ENCODE measurements at places on chromosomes 3 and 15.

DNA sequence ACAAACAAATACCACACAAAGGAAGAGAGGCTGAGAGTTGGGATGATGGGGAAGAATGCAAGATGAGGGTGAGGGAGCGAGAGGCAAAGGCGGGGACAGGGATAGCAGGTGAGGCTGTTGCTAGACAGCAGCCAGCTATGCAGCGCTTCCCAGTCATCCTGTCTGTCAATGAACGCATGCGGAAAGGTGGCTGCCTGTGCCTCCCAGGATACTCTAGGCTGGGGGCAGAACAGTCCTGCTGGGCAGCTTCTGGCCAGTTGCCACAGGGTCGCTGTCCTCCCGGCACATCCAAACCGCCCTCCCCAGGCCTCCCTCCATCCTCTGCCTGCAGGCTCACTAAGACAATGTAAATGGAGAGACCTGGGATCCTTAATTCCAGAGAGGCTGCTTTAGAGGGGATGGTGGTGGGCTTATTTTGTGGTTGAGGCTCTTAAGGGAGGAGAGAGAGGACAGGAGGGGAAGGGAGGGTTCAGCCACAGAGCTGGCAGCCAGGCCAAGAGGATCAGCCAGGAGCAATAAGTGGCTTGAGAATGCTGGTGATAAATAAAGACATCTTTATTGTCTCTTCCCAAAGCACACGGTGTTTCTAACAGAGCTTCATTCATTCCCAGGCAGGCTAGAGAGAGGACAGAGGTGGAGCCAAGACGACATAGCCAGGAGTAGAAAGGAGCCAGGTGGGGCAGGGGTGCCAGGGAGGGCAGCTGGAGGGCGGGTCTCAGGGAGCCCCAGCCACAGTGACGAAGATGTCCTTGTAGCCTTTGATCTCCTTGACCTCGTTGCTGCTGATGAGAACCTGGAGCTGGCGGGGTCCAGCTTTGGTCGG lies 9.2 kb upstream of the TGM5 start:
- no peak for DNase-seq

DNA sequence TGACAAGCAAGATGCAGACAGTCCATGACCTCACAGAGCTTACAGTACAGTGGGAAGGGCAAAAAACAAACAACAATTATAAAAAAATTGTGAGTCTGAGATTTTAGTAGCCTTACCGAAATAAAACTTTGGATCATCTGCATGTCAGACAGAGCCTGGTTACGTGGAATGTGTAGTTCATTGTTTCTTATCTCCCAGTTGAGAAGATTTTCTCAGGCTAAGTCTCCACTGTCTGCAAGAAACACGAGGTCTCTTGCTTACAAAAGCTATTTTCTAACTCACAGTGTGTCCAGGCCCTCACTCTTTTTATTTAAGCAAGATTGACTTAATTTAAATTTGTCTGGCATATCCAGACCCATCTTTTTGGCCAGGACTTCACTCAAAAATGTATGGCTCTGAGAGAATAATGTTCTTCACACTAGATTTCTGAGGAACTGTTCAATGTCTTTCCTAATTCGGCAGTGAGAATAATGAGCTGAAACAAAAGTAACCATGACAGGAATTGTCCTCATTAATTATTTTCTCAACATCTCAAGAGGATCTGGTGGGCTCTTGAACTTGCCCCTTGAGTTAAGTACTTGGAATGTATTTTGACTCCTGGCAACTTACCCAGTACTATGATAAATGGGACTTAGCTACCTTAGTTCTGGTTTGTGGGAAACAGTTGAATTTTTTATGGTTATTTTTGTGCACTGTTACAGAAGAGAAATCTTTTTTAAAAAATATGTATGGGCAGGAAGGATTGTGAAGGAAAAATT lies 265.1 kb upstream of the COL8A1 start:
- no peak for DNase-seq

DNA sequence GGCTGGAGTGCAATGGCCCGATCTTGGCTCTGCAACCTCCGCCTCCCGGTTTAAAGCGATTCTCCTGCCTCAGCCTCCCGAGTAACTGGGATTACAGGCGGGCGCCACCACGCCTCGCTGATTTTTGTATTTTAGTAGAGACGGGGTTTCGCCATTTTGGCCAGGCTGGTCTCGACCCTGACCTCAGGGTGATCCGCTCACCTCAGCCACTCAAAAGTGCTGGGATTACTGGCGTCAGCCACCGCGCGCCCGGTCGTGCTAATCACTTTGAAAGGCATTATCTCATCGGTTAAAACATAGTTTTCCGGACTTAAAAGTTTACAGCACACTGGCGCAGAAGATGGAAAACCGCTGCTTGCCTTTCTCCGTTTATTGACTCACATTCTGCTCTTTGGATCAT lies 27.6 kb upstream of the MTHFS start:
- no peak for DNase-seq

DNA sequence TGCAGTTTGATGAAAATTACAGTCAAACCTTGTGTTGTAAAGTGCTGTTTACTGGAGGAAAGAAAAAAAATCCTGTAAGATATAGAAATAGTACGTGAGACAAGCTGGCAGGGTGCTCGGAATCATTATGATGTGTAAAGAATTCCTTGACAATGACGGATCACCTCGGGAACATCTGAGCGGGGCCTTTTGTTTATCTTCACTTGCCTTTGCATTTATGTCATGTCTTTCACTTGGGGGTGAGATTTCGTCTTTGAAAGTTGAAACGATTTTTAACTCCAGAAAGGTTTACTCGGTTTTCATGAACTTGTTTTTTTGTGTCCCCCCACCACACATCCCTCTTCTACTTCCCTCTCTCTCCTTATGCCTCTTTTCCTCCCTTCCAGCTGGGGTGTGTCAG lies 128.3 kb upstream of the VEPH1 start:
- DNase-seq, result no peak

DNA sequence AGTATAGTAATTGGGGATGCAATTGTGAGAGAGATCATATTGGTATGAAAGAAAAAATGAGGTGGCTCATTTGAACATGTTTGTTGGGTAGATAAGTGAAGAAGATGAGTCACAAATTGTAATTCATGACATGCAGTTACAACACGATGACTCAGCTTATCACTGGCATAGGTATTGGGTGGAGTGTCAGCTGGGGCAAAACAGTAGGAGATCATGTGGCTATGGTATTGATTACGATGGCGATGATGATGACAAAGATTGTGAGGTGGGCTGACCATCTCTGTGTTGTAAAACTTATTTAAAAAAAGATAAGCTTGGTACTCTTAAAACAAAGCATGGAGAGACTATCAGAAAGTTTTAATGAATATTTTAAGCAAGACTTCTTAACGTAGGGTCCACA lies 11.6 kb upstream of the DPH6 start:
- no peak for DNase-seq

DNA sequence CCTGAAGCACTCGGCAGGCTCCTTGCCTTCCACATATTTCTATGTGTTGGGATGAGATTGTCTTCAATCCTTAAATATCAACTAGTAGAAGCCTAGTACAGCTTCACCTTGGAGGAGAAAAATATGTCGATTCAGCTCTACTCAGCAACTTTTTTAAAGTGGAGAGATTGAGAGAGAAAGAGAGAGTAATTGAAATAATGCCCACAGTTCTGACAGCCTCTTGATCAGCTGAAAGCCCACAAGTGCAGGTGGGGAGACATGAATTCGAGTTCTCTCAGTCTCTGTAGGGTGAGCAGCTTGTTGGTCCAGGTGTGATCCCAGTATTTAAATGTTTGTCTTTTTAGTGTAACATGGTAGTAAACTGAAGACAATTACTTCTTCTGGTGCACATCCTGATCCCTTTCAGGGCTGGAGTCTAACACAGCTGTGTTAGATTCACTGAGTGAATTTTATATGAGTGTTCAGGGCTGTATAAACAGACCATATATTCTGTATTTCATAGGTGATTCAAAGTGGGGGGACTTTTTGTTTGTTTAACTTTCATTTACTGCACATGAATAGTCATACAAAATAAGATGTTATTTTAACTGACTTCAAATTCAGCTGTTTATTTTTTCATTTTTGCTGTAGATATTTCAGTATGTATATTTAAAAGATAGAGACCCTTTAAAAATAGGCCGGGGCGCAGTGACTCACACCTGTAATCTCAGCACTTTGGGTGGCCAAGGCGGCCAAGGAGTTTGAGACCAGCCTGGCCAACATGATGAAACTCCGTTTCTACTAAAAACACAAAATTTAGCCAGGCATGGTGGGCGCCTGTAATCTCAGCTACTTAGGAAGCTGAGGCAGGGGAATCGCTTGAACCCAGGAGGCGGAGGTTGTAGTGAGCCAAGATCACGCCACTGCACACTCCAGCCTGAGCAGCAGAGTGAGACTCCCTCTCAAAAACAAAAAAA lies 64.0 kb downstream of the ST6GAL1 start:
- no peak for DNase-seq

GRCh38 chr15:43274136-43274535 lies 7.4 kb upstream of the TGM5 start:
- no peak for DNase-seq

DNA sequence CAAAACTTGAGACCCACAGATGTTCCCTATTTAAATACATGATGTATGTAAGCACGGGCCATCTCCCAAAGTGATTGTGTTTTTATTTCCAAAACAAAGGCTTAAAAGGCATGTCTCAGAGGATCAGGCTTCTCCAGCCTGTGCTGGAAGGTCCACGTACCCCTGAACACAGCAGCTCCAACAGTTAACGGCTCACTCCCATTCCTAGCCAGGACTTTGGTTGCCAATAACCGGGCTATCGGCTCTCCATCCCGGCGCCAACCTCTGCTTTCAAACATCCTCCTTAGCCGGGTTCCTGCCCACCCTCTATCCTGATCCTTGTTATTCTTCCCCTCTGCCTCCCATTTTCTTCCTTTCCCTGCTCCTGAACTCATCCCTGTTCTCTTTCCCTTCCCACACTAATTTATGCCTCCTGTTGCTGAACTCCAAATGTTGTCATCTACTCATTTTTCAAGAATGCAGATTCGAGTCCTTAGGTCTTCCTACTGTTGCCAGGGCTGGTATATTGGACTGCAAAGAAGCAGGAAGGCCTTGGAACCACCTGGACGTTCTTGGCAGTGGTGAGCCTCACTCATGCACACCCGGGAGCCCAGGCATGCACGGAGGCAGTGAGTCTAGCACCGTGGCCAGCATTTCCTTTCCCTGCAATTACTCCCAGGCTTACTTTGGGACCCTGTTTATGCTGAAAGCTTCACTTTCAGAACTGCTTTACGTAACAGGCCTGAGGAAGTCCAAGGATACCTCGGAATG lies 128.4 kb upstream of the RAD18 start:
- no peak for DNase-seq
